Activated CD4-positive, alpha-beta memory T cell treated with anti-CD3 and anti-CD28 coated beads for 36 hours (primary cell): ENCODE measurements at places on chromosomes 5 and 9.
A peak's percentile ranks its signal among the peaks of the same experiment; 100 is the strongest.

DNA sequence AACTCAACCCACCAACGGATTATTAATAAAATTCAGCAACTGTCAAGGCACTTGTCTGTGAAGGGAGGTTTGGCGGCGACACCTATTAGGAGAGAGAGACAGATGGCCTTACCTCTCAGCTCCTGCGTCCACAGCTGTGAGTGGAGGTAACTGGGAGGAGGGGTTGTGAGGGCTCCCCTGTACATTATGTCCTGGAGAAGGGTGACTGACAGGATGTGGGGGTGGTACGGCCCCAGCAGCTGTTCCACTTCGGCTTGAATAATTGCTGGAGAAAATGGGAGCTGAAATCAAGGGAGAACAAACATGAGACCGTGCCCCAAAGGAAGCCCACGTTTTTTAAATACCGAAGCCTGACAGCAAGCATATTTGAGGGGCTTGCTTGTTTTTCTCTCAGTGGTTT, 353.5 kb upstream of the RFX3 start:
- no peak for DNase-seq

GRCh38 chr5:129563585-129563984, 103.5 kb downstream of the ADAMTS19 start:
- no peak for DNase-seq

DNA sequence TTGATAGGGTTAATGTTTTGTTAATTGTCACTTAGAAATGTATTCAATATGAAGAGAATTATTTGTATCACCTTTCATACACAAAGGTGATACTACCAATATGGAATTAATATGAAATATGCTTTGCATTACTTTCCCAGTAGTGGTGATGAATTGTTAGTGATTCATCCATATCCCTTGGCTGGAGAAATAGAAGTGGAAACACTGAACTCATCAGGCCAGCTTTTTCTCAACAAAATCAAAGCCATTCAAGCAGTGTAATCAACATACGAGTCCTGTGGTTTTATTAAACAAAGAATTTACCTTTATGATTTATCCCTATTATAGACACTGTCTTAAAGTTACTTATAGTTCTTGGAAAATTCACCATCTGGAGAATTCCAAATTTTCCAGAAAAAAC, 264.0 kb upstream of the MEF2C start:
- no peak for DNase-seq

GRCh38 chr9:112341730-112342129, 8.3 kb upstream of the PTBP3 start:
- DNase-seq, result no peak

GRCh38 chr9:13962006-13962405, 351.9 kb downstream of the NFIB start:
- DNase-seq, result no peak

DNA sequence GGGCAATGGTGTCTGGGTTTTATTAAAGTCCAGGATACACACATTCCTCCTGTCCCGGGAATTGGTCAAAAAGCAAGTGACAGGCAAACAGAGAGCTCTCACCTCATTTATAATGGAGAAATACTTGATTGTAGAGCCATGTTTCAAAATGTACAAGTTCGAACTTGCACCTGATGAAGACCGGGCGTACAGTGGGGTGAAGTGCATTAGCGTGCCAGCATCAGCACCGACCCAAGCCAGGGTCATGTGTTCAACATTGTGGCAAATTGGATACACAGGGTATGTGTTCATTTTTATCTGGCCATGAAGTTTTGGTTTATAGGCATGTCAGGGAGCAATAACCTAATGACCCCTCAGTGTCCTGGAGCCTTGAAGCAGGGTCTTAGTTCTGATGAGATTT, 472.5 kb downstream of the IRX1 start:
- no peak for DNase-seq

DNA sequence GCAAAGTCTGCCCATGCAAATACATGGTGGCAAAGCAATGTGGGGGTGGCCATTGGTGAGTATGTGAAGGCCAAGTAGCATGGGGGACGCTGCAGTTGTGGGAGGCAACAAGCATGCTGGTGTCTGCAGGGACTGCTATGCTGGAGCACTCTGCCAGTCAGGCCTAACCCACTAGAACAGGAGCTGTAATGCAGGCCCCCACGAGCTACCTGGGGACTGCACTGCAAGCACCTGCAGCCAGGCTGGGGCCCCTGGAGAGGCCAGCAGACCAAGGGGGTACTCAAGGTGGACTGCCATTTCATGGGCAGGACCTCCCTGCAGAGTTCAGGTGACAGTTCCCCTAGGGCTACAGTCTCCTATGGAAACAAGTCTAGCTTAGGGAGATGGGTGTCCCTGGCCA, 183.8 kb upstream of the PDE4D start:
- no peak for DNase-seq

DNA sequence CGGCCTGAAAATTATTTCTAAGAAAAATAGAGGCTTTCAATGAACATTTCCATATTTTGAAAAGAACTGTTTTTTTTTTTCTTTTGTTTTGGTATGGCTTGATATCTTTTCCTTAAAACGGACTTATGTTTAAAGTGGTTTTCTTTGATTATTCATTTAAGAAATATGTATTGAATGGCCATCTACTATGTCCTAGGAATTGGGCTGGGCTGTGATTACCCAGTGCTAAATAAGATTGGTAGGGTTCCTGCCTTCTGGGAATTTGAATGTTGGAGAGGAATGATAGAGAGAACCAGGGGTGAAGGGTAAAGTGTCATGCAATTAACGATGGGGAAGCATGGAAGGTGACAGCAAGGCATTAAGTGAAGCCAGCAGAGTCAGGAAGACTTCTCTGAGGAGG, 33.2 kb downstream of the TNFSF8 start:
- DNase-seq, result no peak

DNA sequence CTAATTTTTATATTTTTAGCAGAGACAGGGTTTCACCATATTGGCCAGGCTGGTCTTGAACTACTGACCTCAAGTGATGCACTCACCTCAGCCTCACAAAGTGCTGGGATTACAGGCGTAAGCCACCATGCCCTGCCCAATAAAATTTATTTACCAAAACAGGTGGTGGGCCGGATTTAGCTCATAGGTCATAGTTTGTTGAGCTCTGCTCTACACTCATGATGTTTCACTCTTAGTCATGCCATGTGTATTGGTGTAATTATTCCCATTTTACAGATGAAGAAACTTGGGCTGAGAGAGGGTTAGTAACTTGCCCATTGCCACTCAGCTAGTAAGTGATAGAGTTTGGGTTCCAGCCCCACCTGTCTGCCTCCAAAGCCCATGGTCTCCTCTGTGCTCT, 93.1 kb upstream of the WWC1 start:
- no peak for DNase-seq

GRCh38 chr9:134136118-134136995, 475 bp downstream of the WDR5 start:
- peak; percentile 22 for DNase-seq

GRCh38 chr5:115472271-115473025, 72.1 kb downstream of the FEM1C start:
- no peak for DNase-seq

- DNase-seq, result no peak
Observed at GRCh38 chr5:60727033-60727679, 27.2 kb upstream of the DEPDC1B start.

DNA sequence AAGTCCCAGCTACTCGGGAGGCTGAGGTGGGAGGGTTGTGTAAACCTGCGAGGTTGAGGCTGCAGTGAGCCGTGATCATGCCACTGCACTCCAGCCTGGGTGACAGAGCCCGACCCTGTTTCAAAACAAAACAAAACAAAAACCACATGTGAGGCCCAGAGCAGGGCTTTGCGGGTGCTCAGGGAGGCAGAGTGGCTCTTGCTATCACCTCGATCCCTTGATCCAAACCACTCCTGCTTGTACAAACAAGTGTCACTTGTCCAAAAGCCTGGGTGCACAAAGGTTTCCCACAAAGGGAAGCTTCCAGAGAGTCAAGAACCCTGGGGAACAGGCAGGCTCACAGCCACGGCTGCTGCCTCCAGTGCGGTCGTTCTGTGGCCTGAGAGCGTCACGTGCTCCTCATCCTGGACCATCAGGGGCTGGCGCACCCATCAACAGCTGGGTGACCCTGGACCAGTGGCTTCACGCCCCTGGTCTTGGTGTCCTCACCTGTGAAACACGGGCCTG, 162.7 kb downstream of the C9orf50 start:
- peak; percentile 85 for DNase-seq

- DNase-seq, result no peak
Observed at GRCh38 chr5:141343953-141344463, 379 bp downstream of the PCDHGA3 start.

DNA sequence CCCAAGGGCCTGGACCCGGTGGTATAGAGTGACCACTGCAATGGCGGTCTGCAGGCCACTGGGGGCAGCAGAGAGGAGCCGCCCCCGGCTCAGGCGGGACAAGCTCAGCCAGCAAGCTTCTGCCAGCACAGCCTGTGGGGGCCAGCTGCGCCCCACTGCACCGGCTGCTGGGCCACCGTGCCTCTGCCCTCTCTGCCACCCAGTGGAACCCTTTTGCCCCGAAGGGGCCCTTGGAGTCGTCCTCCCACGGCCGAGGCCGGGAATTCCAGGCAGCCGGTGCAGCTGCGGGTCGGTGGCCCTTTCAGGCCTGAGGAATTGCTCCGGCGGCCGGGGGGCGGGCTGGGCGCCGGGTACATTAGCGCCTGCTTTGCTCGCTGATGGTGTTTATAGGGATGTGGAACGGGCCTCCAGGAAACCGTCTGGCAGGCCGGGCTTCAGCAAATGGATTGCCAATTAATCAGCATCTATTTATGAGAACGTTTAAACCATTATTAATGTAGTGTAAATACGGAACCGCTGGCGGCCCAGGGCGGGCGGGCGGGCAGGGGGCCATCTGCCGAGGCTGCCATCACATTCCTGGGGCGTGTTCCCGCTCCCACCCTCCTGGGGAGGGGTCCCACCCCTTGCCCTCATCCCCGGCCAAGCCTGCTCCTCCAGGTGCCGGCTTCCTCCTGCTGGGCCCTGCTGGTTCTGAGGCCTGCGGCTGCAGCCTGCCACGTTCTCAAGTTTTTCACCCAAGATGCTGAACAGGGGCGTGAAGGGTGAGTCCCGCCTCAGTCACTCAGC, 127.4 kb downstream of the BARX1 start:
- DNase-seq, result peak; percentile 54

- peak; percentile 56 for DNase-seq
Observed at GRCh38 chr5:142151436-142152383, 43.1 kb downstream of the NDFIP1 start.
